A549 treated with RU486 at 1 μM for 4 hours (cell line): ENCODE measurements at places on chromosomes 1 and 21. TPM values are rescaled to one million over a fixed set of nuclear protein-coding genes. Genes with fewer than 3 reads are reported as not detected.

Gene CELA2B
- total RNA-seq = not detected in 5 replicates

Gene MXRA8
- total RNA-seq = 0.16 to 1.0 TPM (median 0.27 TPM) in 4 of 5 replicates, not detected in the other

Gene IL20
- total RNA-seq = not detected in 5 replicates

Gene AK5
- total RNA-seq = 6.5 to 10.9 TPM (median 7.8 TPM) in 5 replicates

Gene RAP1GAP
- total RNA-seq = 8.6 to 13.1 TPM (median 12.0 TPM) in 5 replicates

Gene BLZF1
- 11.7 to 21.2 TPM (median 14.4 TPM) in 5 replicates for total RNA-seq

Gene HHIPL2
- total RNA-seq = 9.3 to 12.1 TPM (median 10.8 TPM) in 5 replicates

Gene CGN
- 1.2 to 2.2 TPM (median 1.4 TPM) in 5 replicates for total RNA-seq
